ENCODE measurements at places on chromosomes 2 and 18.

- no peak for DNase-seq
Observed at GRCh38 chr2:28342081-28342967, 50.3 kb upstream of the FOSL2 start.

GRCh38 chr2:96336104-96336775, 674 bp downstream of the NCAPH start:
- DNase-seq, result no peak

GRCh38 chr2:98469862-98470544, 25.3 kb downstream of the INPP4A start:
- no peak for DNase-seq

GRCh38 chr18:73947180-73947921, 200.3 kb downstream of the FBXO15 start:
- DNase-seq, result no peak

DNA sequence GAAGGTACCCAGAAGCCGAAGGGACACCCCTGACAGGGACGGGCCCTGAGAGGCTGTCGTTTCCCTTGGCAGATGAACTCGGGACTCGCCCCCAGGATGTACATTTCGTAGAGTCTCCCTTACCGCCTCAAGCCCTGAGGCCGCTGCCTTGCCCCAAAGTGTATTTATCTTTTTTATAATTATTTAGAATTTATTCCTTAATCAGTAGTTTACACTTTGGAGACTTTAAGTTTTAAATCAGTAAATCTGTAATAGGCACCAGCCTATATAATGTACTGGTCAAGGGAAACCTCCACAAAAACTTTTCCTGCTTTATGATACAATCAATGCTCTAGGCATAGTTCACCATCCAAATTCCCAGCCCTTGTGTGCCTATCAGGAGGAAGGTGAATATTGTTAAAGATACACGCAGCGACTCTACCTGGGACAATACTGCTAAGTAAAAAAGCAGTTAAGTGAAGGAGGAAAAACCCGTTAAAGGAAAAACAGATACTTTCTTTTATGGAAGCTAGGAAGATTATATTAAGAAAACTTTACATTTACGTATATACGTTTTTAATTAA, 848 bp downstream of the VRK2 start:
- DNase-seq, result no peak

GRCh38 chr2:108139521-108139920, 100.2 kb upstream of the SULT1C3 start:
- no peak for DNase-seq

- DNase-seq, result no peak
Observed at GRCh38 chr18:42429196-42429595, 474.2 kb downstream of the PIK3C3 start.

- DNase-seq, result no peak
Observed at GRCh38 chr2:155250800-155251199, 552.3 kb downstream of the KCNJ3 start.

- DNase-seq, result peak; percentile 1
Observed at GRCh38 chr2:102619414-102620319, at the start of gene SLC9A2. TSS of gene SLC9A2 (plus strand) at chr2:102619553. CDS start at chr2:102619849, 296 bp downstream.

DNA sequence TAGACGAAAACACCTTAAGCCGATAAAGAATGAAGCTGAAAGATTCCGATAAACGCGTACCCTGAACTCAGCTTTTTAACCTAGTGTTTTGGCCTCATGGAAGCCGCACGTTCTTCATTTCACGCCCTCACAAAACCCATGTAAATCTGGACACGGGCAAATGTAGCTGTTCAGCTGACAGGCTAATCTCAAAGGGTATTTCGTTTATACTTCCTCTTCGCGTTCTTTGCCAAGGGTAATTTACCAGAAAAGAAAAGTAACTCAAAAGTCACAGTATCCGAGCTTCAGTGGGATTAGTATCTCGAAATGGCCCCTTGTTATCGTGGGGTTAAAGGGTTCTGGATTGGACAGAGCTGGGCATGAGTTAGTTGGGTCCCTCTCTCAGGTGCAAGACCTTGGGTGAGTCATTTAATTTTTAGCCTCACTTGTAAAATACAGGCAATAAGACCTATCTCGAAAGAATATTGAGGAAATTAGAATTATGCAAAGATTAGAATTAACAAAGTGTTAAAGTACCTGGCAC, 22.0 kb upstream of the STPG4 start:
- DNase-seq, result no peak

DNA sequence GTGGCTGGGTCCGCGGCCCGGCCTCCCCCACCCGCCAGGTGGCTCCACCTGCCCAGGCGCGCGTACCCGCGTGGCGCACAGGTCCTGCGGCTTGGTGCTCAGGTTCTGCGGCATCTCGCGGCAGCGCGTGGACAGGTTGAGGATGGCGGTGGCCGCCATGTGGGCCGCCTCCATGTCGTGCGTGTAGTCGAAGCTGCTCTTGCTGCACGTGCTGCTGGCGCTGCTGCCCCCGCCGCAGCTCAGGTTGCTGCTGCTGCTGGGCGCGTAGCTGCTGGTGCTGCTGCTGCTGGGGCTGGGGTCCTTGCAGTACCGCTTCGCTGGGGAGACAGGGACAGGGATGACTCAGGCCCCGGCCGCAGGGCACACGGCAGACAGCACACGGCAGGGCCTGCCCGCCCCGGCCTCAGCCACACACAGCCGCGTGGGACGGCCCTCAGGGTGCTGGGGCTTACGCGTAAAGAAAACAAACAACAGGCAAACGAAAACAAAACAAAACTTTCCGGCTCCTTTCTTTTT, 147.7 kb upstream of the PXDN start:
- DNase-seq, result no peak

GRCh38 chr2:60529136-60529784, 24.2 kb downstream of the BCL11A start:
- no peak for DNase-seq

GRCh38 chr2:219769090-219769910, 141.9 kb downstream of the SLC4A3 start:
- no peak for DNase-seq

- no peak for DNase-seq
Observed at GRCh38 chr2:23199115-23199918, 185.7 kb upstream of the KLHL29 start.

DNA sequence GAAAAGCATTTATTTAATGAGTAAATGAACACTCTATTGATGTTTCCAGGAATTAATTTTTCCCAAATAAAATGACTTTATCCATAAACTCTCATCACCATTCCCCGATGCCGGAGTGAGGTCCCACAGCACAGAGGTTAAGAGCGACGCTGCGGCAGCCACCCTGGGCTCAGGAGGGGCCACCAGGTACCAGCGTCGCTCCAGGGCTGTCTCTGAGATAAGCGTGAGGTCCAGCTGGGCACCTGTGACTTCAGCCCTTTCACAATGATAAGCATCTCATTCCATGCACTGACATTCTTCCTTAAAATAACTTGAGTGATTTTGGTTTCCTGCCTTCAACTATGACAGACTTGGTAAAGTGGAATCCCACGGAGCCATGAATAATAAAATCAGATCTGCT, 182.1 kb downstream of the TWIST2 start:
- no peak for DNase-seq

DNA sequence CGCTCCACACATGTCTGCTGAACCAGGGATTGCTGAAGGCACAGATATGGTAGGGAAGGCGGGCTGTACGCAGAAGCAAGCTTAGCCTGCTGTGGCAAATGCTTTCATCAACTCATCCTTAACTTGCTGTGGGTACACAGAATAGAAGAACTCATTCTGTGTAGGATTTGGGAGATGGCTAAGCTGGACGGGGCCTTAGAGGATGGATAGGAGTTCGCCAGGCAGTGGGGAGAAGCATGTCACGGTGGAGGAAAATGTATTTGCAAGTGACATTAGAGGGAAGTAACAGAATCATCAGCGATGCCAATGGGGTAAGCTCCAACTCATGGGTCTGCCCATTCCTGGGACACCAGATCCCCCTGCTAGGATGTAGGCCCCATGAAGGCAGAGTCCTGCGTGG, 96.7 kb upstream of the SMIM21 start:
- DNase-seq, result no peak

- no peak for DNase-seq
Observed at GRCh38 chr2:159873258-159873657, 75.2 kb upstream of the CD302 start.

DNA sequence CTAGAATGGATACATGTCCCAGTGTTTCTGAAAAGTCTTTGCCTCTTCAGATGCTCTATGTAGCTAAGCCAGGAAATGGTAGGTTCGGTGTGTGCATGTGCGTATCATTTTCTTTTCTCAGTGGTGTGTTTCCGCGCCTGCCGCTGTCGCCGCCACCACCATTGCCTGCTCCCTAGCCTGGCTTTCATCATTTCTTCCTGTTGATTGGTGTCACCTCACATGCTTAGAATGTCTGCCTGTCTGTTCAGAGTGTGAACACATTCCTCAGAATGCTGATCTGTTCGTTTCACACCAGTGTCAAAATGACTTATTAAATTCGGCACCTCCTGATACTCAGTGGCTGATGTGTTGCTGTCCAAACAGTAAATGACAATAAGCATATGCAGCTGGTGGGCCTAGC, 255.2 kb upstream of the SPRED2 start:
- no peak for DNase-seq

- DNase-seq, result no peak
Observed at GRCh38 chr2:109516445-109517117, 97.2 kb downstream of the SEPTIN10 start.

Data from stimulated activated CD4-positive, alpha-beta T cell treated with anti-CD3 and anti-CD28 coated beads, TNF-alpha, amount 100 ng/mL, for 1 hour (primary cell).